ENCODE measurements at places on chromosomes 11 and 22. TPM values are rescaled to one million over a fixed set of nuclear protein-coding genes. Genes with fewer than 3 reads are reported as not detected.

Gene NCR3LG1
- total RNA-seq, result 2.9 TPM

Gene MRGPRX4
- not detected for total RNA-seq

Gene MN1
- 0.30 TPM for total RNA-seq

Gene C11orf16
- not detected for total RNA-seq

Gene ABCC8
- not detected for total RNA-seq

Gene KREMEN1
- 0.19 TPM for total RNA-seq

Gene AQP11
- total RNA-seq, result 0.48 TPM

Gene GSTT2B
- total RNA-seq, result not detected

Gene SLC22A9
- total RNA-seq, result not detected

DNA sequence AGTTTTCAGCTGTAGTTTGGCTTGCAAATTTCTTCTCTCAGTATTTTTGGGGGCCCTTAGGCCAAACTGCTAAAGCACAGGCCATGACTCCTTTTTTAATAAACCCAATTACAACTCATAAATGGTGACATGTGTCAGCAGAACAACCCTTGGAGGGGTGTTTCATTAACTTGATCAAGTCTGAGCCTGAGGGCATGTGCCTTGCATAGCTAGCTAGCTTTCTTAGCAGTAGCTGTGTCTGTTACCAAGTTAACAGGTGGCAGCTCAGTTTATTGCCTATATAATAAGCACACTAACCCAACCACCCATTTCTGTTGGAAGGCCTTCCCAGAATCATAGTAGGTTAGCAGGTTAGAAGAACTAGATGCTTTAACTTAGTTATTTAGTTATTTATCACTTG lies 950.3 kb upstream of the CCDC90B start:
- DNase-seq, result no peak

GRCh38 chr11:131756479-131757110 lies 386.2 kb downstream of the NTM start:
- DNase-seq, result no peak

DNA sequence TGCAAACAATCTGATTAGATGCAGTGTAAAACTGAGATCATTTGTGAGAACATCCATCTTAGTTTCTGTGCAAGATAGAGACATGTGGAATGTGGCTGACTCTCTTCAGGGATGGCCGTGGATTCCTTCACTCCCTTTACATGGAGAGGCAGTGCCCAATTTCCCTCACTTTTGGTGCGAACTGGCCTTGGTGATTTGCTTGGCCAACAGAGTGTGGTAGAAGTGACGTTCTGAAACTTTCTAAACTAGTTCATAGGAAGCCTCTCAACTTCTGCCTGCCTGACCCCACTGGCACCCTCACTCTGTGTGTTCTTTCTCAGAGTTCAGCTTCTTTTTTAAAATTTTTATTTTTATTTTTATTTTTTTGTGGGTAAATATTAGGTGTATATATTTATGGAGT lies 9.9 kb upstream of the SYT13 start:
- no peak for DNase-seq

DNA sequence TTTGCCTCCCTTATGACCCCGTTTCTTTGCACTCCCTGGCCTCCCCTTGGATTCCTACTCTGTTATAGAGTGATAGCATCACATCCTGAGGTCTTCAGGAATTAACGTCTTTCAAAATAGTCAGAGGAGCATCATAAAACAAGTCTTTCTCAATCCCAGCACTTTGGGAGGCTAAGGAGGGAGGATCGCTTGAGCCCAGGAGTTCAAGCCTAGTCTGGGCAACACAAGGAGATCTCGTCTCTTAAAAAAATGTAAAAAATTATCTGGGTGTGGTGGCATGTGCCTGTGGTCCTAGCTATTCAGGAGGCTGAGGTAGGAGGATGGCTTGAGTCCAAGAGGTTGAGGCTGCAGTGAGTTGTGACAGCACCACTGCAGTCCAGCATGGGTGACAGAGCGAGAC lies 68.7 kb upstream of the AMPD3 start:
- no peak for DNase-seq

DNA sequence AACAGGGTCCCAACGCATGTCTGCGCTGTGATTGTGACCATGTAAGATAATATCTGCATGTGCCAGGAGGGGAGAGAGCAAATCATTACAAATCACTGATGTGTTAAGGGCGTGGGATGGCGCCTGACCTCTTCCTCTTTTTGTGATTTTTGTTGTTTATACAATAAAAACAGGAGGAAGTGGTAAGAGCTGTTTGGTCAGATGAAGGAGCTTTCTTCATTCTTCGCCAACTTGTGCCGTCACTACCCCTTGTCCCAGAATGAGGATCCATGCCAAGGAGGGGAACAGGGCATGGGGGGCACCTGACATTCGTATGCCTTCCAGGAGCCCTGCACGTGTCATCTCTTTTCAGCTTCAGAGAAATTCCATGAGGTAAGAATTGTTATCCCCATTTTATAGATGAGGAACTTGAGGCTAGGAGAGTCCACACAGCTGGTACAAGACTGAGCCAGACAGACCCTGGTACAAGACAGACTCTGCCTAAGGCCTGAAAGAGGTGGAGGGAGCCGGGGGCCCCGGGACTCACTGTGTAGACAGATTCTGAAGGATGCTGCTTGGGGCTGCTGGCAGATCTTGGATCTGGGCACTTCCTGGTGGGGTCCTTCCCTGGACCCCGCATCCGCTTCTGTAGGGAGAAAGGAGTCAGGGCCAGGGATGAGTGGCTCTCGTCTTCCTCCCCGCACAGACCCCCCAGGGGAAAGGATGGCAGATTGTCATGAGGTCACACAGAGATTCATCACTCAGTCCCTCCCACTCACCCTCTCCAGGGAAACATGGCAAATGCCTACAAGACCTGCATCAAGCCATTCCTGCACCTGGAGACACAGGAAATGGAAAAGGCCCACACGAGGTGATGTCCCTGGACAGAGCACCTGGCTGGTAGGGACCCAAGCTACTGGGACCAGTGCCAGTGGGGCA lies 34.6 kb downstream of the NFAM1 start:
- no peak for DNase-seq

GRCh38 chr11:128741916-128742315 lies 48.0 kb downstream of the FLI1 start:
- no peak for DNase-seq

- no peak for DNase-seq
Observed at GRCh38 chr11:111765320-111765983, 737 bp downstream of the PPP2R1B start.

- no peak for DNase-seq
Observed at GRCh38 chr22:21942407-21943343, 10.0 kb downstream of the PPM1F start.

DNA sequence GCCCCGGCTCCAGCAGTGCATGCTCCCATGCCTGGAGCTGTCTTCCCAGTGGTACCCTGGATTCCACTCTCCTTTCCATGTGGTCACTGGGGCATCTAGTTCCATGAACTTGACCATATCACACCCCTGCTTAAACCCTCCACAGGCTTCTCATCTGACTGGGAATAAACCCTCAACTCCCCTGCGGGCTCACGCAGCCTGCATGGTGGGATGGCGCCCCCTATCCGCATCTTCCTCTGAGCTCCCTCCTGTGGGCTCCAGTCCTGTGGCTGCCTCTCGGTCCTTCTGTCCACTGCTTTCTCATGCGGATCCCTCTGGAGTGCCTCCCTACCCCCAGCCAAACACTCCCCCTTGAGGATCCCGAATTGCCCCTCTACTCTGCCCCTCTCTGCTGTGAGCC lies 41.4 kb upstream of the TTLL12 start:
- DNase-seq, result no peak

DNA sequence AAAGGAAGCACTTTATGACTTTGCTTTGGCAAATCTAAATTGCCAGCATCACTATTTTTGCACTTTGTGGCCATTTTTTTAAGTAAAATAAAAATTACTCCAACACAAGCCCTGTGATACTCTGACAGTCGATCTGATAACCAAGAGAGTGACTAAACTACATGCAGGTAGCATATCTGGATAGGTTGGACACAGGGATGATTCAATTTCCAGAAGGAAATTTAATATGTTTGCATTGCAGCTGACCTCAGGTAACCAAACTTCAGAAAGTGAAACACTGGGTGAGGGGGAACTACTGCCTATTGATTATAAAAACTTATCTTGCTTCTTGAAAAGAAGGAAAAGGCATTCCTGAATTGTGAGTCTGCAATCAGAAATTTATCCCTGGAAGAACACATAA lies 13.9 kb downstream of the OR5B3 start:
- DNase-seq, result no peak

- no peak for DNase-seq
Observed at GRCh38 chr11:61773356-61773755, 19.0 kb downstream of the TMEM258 start.

DNA sequence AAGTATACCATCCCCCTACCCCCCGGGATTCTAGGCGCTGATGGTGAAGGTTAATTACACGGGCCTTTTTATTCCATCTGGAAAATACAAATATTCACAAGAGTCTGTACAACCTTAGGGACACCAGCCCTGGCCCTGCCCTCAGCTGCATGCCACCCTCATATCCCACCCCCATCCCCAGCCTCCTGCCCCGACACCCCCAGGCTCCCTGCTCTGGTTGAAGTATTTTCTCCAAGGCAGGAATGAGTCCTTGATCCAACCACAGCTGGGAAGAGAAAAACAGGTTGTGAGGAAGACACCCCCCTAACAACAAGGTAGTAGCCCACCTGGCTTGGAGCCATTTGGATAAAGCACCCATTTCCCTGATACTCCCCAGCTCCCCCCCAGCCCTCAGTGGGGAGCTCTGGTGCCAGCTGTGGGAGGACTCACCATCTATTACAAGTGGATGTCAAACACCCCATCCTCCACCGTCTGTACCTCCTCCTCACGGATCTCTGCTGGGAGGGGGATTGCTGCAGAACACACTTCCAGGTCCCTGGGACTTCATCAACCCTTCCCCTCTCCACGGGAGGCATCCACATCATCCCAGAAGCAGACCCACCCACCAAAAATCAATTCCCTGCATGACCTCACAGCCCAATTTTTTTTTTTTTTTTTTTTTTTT lies 4.0 kb upstream of the NRXN2 start:
- no peak for DNase-seq

All from activated naive CD8-positive, alpha-beta T cell treated with anti-CD3 and anti-CD28 coated beads, Interleukin-2, amount 10 ng/mL, durations not matched to agents 7 days and 5 days (primary cell).